ENCODE measurements at places on chromosomes 1 and 21.

DNA sequence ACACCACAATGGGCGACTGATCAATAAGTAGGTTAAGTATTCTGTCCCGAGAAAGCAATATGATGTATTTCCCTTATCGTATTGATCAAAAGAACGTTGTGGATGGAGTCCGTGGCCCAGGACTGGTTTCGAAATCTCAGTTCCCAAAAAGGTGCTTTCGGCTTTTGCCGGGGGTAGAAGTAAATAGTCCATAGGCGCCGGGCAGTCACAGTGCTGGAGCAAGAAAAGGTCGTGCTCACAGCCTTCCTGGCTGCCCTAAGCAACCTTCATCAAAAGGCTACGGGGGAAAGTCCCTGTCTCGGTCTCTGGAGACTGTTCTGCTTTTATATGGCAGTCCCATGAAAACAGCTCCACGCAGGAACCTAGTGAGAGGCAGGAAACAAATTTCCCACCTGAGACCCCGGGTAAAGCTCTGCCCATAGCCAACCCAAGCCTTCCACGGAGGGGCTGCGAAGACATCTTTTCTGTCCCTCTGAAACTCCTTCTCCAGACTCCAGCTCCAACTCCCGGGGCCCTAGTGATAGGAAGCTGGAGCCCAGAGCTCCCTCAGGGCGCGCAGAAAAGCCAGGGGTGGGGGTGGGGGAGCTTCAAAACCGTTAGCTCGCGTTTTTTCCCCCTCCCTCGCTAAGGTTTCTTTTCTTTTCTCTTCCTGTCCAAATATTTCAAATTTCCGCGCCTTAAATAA is 7.0 kb downstream of the CDKN2C start:
- DNase-seq = peak; percentile 34

DNA sequence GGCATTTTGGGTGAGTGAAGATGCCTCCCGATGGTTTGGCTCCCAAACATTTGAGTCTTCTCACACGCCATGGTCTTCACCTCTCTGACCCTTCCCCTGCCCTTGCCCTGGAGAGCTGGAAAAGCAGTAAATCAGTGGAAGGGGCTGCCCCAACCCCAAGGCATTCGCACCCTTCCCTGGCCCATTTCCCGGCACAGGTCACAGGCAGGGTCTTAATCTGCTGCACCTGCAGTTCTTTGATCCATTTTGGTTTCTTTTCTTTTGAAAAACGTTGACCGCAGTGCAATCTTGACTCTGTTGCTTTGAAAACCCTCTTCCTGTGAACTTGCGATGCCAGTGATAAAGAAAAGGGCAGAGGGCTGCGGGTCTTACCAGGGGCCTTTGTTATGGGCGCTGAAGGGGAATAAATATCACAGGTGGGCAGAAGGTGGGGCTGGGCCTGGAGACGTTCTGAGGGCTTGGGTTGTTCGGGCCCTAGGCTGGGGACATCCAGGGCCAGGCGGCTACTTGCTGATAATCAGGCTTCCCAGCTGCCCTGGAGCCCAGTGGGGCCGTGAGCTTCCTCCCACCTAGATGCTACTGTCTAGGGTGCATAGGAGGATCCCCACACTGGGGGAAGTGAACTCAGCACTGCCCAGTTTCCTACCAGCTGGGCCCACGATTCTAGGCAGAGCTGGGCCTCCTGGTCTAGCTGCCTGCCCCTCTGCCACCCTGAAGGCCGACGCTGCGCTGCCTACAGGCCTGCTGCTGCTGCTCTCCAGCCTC is 38.6 kb upstream of the EPS8L3 start:
- DNase-seq = no peak

- no peak for DNase-seq
Observed at GRCh38 chr1:229538945-229539344, 19.6 kb downstream of the ABCB10 start.

GRCh38 chr1:25197982-25198662 is 34.2 kb downstream of the SYF2 start:
- DNase-seq = peak; percentile 57

- DNase-seq = no peak
Observed at GRCh38 chr1:117759535-117759934, 153.7 kb downstream of the TENT5C start.

GRCh38 chr1:194477908-194478307 is 1291.5 kb upstream of the B3GALT2 start:
- DNase-seq = no peak

GRCh38 chr1:3212453-3213355 is 143.7 kb downstream of the PRDM16 start:
- DNase-seq = no peak

GRCh38 chr1:40421431-40422384 is 28.6 kb upstream of the ZFP69B start:
- DNase-seq = peak; percentile 30

GRCh38 chr21:41957991-41958766 is 4.4 kb upstream of the C2CD2 start:
- peak; percentile 87 for DNase-seq

- DNase-seq = no peak
Observed at GRCh38 chr1:162018418-162018817, 5.3 kb downstream of the OLFML2B start.

DNA sequence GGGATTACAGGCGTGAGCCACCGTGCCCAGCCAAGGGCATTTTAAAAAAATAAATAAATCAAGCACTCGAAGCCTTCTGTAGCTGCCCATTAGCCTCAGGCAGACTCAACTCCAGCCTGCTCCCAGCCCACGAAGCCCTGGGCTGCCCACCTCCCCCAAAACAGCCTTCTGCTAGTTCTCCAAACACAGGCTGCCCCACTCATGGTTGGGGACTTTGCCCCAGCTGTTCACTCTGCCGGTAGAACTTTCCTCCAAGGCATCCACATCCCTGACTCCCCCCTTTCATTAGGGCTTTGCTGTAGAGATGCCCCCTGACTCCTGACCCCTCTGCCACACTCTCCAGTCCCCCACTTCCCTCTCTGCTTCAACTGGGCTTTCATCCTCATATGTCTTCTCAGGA is 29.7 kb upstream of the LAPTM5 start:
- DNase-seq = no peak
